ENCODE measurements at places on chromosomes 11 and 22.
A peak's percentile ranks its signal among the peaks of the same experiment; 100 is the strongest.

DNA sequence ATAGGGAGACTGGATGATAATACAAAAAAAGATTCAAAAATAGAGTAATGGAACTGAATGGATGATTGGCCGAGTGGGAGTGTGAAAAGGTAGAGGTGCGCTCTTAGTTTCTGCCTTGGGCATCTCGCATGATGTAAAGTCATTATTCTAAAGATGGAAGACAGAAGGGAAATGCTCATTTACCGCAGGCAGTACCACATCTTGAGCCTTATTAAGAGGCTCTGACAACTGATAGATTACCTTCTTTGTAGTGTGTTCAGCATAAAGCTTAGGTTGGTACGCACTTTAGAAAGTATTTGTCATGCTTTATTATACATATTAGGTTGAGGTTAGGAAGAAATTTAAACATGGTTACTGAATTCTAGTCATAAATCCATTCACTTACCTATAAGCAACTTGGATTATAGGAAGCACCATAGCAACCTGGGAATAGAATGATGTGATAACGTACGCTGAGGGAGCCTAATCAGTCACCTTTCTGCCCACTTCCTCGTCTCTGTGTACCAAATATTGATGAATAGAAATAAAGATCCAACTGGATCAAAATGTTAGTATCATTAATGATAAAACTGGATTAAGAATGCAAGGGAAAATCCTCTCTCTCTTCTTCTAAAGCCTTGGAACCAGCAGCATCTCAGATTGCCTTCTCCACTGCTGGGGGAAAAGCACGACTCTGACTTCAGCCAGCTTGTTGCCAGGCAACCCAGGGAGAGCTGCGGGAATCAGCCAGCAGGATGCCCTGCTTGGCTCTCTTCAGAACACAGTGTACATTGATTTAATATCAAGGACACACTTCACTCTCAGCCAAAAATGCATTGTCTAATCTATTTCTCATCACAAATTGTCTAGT lies 29.0 kb upstream of the VWA5A start:
- no peak for DNase-seq

GRCh38 chr11:114827736-114828135 lies 149.4 kb downstream of the NXPE2 start:
- DNase-seq: no peak

DNA sequence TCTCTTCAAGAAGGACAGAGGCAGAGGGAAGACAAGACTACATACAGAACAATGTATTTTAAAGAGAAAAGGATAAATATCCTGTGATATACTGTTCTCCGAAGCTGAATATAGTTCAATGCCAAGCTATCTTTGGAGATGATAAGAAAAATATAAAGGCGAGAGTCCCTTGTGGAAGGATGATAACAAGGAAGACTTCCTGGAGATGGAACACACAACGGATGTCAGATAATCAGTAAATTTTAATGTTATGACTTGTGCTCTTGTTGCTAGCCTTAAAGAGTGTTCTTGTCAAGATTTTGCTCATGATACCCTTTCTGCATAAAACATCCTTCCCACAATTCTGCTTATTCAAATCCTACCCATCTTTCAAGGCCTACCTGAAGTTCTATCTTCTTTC lies 6.8 kb upstream of the CTR9 start:
- no peak for DNase-seq

- peak; percentile 50 for DNase-seq
Observed at GRCh38 chr11:20363500-20364340, at the start of gene HTATIP2. Gene HTATIP2 (plus strand): TSS chr11:20363714. CDS start chr11:20364238, 524 bp downstream.

DNA sequence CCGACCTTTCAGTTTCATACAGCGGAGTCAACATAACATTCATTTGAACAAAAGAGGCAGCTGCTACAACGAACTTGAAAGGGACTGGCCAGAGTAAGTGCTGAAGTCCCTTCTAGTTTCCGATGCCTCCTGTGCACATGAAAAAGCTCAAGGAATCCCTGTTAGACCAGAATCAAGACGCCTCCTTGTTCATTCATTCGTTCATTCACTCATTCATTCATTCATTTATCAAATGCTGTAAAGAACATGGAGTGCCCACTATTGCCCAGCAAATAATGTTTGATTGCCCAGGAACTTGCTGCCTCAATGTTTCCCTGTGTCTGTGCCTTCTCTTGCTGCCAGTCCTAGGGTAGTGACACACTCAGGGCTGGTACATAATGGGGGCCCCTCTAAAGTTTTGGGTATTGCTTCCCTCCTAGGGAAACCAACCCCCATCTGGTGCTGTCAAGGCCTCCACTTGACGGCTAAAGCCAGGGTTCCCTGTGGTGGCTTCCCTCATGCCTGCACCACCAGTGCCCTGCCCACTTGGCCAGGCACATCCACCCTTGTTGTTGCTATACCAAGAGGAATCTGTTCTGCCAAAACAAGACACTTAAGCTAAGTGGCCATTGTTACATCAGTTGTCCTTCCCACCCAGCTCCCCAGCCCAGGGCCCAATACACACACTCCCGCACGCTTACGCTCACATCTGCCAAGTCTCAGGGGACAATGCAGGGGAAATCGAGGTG lies 3.8 kb downstream of the TMPRSS13 start:
- DNase-seq: no peak

DNA sequence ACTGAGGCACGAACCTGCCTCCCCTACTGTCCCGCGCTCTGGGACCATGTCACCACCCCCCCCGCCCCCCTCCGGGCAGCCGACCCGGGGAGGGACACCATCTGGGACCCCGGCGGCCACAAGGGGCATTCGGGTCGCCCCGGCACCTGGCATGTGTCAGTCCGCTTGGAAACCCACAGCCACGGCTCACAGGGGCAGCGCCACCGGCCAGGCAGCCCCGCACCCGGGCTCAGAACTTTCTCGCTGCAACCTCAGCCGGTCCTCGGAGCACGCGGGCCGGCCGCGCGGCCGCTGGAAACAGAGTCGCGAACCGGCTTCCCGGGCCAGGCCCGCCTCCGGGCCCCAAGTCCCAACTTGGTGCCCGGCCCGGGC lies 159.9 kb upstream of the GRK3 start:
- DNase-seq: no peak

DNA sequence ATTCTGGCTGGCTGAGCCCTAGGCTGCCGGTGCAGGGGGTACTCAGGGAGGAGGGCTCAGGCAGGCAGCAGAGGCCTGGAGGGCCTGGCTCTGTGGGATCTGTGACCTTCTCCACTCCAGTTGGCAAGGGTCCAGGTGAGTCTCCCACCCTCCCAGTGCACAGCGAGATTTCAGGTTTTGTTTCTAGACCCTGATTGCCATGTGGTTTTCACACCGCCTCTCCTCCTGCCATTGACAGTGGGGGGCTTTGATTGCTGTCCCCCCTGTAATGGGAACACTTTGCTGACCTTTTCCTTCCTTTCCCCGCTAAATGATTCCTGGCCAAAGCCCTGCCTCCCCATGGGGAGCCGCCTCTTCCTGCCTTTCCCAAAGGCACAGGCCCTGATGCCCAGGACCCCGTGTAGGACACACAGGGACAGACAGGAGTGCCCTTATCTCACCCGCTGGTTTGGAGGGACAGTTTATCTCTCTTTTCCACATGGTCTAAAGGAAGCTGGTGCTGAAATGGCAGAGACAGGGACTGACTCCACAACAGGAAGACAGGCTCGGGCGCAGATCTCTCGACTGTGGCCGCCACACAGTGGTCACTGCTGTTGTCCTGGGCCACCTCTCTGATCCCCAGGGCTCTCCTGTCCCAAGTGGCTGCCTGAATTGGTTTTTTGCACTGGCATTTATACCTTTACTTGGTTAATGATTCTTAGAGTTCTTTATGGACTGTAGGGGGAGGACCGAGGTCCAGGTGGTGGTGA lies 43.4 kb downstream of the BCR start:
- DNase-seq: no peak

DNA sequence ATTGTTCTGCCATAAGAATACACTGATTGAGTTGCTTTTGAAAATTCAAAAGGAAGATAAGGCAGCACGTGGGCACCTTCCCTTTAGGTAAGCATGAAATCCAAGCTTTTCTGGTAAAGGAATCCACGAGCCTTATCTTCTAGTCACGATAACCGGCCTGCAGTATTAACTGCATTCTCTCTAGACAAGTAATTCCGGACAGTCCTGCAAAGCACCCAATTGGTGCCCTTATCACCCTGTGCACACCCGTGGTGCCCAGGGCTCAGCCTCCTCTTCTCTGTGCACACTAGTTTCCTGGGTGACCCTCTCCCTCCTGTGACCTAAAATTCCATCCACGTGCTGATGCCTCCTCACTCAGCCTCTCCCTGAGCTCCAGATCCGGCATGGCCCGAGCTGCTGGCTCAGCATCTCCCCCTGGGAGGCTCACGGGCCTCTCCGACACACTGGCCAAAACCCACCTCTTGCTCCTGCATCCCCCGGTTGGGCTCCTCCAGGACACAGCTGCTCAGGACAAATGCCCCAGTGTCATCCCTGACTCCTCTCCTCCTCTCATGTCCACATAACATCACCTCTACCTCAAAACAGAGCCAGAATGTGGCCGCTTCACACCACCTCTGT lies 63.7 kb downstream of the PACSIN2 start:
- no peak for DNase-seq

DNA sequence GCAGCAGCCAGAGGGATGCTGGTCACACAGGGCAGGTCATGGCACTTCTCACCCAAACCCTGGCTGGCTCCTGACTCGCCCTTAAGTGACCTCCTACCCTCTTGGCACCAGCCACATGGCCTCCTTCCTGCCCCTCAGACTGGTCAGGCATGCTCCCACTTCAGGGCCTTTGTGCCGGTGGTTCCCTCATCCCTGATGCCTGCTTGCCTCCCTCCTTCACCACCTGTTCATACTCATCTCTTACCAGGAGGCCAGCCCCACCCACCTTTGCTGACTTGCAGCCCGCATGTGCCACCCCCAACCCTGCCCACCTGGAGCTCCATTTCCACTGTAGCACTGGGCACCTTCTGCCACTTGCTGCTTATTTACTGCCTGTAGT lies 20.1 kb downstream of the GNAZ start:
- DNase-seq: no peak

- DNase-seq: peak; percentile 86
Observed at GRCh38 chr22:50544078-50544745, 1.5 kb upstream of the KLHDC7B start.

- no peak for DNase-seq
Observed at GRCh38 chr11:14202251-14203196, 156.5 kb downstream of the RRAS2 start.

DNA sequence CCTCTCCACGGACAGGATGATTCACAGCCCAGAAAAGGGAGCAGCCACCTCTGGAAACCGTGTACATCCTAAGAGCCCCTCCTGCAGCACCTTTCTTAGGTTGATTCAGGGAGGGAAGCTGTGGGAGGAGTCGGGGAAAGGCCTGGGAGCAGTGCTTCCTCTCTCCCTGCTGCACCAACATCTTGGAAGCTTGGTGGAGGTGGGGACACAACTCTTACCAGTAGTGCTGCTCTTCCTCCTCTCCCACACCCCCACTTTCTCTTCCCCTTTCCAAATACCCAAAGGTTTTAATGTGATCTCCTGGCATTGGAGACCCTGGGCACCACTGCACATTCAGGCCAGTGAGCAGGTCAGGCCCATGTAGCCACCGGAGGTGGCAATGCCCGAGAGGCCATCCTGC lies 46.4 kb upstream of the HORMAD2 start:
- DNase-seq: no peak

- DNase-seq: no peak
Observed at GRCh38 chr11:132447761-132448160, 1077.3 kb downstream of the NTM start.
